Esophagus muscularis mucosa (tissue), 4 donors: ENCODE measurements at places on chromosomes 6 and 20.

- no peak for DNase-seq
Measured at GRCh38 chr6:158991017-158991723, 8.8 kb downstream of the RSPH3 start.

DNA sequence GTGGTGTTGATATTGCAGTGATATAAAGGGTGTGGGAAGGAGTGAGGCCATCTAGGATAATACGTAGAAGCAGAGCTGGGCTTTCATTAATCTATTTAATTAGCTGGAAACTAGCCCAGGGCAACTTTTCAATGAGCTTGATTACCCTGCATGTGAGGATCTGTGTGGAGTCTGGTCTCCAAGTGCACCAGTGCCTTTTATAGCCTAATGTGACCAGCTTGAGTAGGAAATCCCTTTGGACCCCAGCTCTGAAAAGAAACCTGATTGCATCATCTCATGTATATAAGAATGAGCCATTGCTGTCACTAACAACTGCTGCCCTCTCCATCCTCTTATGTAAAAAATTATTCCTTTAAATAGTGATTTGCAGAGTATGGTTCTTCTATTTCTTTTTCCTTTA, 72.6 kb downstream of the CD109 start:
- no peak for DNase-seq

- DNase-seq, result no peak
Measured at GRCh38 chr6:109702791-109703190, 11.7 kb downstream of the FIG4 start.

DNA sequence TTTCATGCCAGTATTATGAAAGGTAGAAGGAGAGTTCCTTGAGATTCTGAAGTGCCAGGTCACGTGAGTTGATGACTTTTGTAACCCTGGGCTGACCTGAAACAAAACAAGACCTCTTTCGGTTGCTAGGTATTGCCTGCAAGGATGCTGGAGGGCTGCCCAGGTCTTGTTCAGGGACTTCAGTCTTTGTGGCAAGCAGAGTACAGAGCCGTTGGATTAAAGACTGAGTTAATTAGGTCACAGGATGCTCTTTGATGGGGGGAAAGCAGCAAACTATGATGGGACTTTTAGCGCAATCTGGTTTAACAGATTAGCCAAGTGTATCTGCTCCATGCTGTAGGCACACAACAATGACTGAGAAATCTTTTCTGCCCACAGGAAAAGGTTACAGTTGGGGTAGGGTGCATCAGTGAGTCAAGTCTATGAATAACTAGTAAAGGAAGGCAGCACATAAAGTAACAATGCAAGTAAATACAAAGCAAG, 12.8 kb upstream of the ELOVL5 start:
- no peak for DNase-seq
